ENCODE measurements at places on chromosomes 6 and 20.

GRCh38 chr20:14956026-14956425 is 618.6 kb upstream of the FLRT3 start:
- DNase-seq, result no peak

DNA sequence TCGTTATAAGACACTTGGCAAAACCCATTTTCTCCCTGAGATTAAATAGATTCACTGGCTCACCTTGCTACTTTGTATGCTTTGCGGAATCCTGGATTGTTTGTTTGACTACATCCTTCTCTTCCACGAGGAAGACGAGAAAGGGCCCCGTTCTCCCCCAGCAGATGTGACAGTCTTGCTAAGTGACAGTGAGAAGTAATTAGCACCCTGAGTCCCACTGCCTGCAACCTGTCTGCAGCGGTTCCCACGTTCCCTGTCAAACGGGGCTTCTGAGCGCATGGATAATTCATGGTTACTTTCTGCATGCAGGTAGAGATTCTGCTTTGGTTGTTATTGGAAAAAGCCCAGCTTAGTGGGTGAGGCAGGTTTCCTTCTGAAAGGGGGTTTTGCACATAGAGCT is 163.7 kb downstream of the CDH26 start:
- no peak for DNase-seq

- no peak for DNase-seq
Observed at GRCh38 chr20:51118985-51119527, 96.1 kb upstream of the KCNG1 start.

GRCh38 chr20:63941282-63942081 is 14.7 kb downstream of the UCKL1 start:
- DNase-seq, result peak; percentile 52

- DNase-seq, result no peak
Observed at GRCh38 chr6:3957321-3957720, 108.1 kb downstream of the FAM50B start.

- no peak for DNase-seq
Observed at GRCh38 chr6:129368970-129369369, 341.0 kb downstream of the ARHGAP18 start.

- DNase-seq, result no peak
Observed at GRCh38 chr6:144292372-144292771, 7.2 kb downstream of the UTRN start.

DNA sequence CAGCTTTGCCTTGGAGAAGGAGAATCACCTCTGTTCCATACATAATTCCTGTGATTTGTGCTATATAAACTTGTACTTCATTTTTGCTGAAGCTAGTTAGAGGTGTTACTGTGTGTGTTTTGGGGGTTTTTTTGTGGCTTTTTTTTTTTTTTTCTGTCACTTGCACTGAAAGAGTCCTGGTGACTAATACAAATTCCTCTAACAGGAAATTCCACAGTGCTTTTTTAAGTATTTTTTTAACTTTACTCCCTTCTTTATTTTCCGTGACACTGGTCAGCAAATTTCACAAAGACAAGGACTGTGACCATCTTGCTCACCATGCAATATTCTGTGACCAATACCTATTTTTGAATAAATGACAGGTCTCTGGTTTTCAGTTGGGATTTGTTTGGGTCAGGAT is 110.5 kb downstream of the ISM1 start:
- DNase-seq, result no peak

GRCh38 chr6:7086488-7086887 is 21.3 kb upstream of the RREB1 start:
- no peak for DNase-seq

GRCh38 chr20:63843778-63844177 is 12.7 kb upstream of the ZBTB46 start:
- DNase-seq, result no peak

- DNase-seq, result no peak
Observed at GRCh38 chr20:58131151-58131550, 97.3 kb downstream of the ANKRD60 start.

- no peak for DNase-seq
Observed at GRCh38 chr20:51594236-51595057, 51.9 kb upstream of the NFATC2 start.

DNA sequence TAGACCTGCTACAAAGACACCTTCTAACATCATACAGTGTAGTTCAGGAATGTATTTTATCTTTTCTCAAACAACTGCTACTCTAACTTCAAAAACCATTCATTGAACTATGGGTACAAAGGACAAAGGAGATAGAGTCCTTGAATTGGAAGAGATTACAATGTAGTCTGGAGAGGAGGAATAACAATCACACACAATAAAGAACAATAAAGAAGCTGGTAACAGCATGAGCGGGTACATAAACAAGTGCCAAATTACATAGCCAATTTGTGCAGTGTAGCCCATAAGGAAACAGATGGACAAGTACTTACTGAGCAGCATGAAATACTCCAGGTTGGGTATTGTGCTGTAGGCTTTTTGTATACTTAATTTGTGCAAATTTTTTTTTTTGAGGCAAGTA is 44.3 kb downstream of the OSTM1 start:
- DNase-seq, result no peak

DNA sequence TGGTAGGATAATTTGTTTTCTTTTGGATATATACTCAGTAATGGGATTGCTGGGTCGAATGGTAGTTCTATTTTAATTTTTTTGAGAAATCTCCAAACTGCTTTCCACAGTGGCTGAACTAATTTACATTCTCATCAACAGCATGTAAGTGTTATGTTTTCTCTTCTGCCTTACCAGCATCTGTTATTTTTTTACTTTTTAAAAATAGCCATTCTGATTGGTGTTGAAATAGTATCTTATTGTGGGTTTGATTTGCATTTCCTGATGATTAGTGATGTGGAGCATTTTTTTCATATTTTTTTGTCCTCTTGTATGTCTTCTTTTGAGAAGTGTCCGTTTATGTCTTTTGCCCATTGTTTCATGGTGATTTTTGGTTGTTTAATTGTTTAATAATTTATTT is 11.9 kb downstream of the HINT3 start:
- DNase-seq, result no peak

DNA sequence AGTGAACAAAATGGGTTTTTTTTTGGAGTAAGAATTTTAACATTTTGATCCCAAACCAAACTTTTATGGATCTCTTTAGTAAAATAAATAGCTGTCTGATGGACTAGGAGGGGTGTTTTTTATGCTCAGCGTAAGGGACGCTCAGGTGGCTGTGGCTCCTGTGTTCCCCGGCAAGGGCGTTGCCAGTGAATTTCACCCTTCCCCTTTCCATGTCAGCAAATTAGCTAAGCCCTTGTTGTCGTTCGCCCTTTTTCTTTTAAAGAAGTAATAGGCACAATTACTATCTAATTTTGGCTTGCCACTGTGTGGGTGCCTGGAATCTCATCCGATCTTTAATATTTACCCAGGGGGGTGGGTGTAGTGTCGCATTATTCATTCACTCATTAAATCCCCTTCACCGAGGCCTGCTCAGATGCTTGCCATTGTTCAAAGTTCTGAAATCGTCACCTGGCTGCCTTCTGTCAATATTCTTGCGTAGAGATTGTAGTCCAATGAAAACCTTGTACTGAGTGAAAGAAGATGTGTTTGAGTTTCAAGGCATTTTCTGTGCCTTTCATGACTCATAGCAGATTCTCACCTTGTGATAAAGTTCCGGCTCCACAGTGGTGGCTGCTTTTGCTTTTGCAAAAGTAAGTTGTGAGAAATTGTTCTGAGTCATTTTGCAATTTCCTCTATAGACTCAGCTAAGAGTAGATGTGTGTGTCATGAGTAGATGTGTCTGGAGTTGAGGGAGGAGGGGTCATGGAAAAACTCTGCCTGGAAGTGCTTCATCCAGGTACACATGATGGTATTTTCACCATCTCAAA is 40.0 kb upstream of the CLDN20 start:
- DNase-seq, result no peak

DNA sequence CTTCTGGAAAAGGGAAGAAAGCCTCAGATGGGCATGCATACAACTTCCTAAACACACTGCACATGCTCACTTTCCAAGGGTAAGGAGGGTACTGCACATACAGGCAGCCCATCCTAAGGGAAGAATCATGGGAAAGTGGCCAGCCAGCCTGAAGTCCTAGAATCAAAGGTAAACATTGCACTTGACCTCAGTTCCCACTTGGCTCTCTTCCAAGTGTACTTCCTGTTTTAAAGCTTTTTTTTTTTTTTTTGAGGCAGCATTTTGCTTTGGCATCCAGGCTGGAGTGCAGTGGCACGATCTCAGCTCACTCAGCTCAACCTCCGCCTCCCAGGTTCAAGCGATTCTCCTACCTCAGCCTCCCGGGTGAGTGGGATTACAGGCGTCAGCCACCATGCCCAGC is 225.3 kb upstream of the EPHA7 start:
- DNase-seq, result no peak

DNA sequence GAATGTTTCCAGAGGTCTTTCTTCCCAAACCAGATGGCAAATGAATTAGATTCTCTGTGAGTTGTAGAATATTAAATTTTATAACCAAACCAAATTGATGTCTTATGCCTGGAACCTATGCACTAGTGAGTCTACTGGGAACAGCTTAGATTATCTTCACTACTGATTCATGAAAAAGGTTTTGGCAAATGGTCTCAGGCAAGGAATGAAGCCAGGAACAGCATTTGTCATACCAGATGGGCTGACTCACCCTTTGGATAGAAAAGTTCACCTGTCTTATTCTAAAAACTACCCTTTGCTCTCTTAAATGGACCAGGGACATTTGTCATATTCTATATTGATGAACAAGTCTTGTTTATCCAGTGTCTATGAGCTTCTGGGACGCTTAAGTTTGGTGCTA is 135.4 kb upstream of the ECI2 start:
- no peak for DNase-seq

- no peak for DNase-seq
Observed at GRCh38 chr20:38866265-38867061, 59.8 kb upstream of the FAM83D start.

GRCh38 chr6:133756078-133756695 is 132.7 kb upstream of the TCF21 start:
- DNase-seq, result no peak

DNA sequence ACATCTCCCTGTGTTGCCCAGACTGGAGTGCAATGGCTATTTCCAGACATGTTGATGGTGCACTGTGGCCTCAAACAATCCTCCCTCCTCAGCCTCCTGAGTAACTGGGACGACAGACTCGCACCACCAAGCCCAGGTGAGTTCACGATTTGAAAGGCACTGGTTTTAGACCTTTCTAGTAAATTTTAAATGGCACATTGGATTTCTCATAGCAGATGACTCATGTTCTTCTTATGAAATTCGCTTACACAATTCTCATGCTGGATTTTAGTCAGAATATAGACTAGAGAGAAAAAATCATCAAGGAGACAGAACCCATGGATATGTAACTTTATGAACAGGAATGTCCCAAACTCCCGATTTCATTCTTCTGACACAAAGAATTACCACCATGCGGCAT is 18.1 kb upstream of the PXDC1 start:
- no peak for DNase-seq

GRCh38 chr6:142906945-142907470 is 38.0 kb downstream of the HIVEP2 start:
- DNase-seq, result no peak

GRCh38 chr6:134603561-134603960 is 285.6 kb upstream of the SGK1 start:
- DNase-seq, result no peak

GRCh38 chr6:137497721-137498463 is 3.7 kb upstream of the OLIG3 start:
- DNase-seq, result no peak

GRCh38 chr6:36592221-36592655 is 1.9 kb upstream of the SRSF3 start:
- DNase-seq, result no peak

DNA sequence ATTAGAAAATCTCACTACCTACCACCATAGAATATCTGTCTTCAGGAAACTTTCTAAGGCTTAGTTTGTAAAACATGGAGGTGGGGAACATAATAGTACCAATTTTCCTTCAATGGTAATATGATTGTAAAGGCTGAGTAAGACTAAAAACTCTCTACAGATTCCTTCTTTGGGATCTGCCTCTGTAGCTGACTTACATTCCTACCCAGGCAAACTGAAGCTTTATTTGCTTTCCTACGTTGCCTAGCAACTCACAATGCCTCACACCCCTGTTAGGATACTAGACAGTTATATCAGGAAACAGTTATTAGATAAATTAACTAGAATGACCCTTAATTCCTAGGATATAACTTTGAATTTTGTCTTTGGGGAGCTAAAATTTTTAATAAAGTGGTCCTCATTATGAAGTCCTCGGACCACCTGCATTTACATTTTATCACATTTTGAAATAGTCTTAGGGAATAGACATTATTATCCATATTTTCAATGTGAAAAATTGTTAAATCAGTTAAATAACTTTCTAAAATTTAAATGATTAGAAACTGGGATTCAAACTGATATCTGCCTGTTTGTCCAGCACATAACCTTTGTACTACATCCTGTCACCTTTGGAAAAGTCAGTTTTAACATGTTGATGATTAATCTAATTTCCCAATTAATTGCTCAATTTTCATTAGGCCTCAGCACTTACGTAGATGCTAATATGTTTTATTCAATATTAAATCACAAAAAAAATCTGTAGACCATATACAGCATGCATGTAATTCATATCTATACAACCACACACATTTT is 591.4 kb downstream of the RNF144B start:
- no peak for DNase-seq

DNA sequence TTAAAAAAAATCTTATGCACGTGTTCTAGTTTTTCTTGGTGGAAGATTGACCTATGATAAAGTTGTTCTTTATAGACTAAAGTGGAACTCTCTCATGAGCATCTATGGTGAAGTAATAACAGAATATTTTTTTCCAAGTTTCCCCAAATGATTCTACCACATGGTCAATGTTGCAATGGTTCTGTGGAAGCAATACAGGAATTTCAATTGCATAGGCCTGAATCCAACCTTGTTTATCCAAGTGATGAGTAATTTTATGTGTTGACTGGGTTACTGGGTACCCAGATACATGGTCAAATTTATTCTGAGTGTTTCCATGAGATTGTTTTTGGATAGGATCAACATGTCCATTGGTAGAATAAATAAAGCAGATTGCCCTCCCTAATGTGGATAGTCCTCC is 581.5 kb downstream of the MMUT start:
- DNase-seq, result no peak

- peak; percentile 56 for DNase-seq
Observed at GRCh38 chr6:144216668-144217218, 66.4 kb downstream of the STX11 start.

Measured in activated naive CD4-positive, alpha-beta T cell (primary cell).